SJSA1 (cell line): ENCODE measurements at places on chromosomes 13 and 19. TPM values are rescaled to one million over a fixed set of nuclear protein-coding genes. Genes with fewer than 3 reads are reported as not detected.

The OR7C1 gene
- total RNA-seq, result not detected in 2 replicates

The ZSCAN4 gene
- not detected in 2 replicates for total RNA-seq

DNA sequence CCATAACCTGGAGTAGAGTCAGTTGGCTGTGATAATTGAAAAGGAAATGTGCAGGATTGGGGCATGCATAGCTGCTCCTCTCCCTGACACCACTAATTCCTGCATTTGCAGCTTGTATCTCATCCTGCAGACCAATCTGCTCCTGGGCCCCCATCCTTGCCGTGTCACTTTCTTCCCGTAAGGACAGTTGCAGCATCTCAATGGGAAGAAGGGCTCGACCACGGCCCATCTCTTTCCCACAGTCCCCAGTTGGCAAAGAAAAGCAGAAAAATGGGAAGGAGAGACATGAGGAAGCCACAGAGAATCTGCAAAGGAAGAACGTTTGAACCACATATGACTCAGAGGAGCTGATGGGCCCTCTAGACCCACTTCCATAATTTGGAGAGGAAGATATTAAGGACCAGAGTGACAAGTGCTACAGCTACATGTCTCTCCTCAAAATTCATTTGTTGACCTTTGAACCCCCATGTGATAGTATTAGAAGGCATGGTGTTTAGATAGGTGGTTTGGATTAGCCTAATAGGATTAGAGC, 1.8 kb upstream of the SIGLEC12 start:
- no peak for DNase-seq

DNA sequence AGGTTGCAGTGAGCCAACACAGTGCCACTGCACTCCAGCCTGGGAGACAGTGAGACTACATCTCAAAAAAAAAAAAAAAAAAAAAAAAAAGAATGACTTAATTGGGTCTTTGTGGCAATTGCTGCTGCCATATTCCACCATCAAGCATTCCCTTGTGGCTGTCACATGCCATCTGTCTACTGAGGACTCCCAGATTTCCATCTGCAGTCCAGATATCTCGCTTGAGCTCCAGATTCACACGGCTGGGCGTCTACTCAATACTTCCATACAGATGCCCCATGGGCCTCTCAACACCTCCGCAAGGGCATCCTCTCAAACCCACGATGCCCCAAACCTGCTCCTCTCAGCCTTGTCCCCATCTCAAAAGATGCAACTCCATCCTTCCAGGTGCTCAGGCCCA, 12.9 kb downstream of the TMEM143 start:
- no peak for DNase-seq

DNA sequence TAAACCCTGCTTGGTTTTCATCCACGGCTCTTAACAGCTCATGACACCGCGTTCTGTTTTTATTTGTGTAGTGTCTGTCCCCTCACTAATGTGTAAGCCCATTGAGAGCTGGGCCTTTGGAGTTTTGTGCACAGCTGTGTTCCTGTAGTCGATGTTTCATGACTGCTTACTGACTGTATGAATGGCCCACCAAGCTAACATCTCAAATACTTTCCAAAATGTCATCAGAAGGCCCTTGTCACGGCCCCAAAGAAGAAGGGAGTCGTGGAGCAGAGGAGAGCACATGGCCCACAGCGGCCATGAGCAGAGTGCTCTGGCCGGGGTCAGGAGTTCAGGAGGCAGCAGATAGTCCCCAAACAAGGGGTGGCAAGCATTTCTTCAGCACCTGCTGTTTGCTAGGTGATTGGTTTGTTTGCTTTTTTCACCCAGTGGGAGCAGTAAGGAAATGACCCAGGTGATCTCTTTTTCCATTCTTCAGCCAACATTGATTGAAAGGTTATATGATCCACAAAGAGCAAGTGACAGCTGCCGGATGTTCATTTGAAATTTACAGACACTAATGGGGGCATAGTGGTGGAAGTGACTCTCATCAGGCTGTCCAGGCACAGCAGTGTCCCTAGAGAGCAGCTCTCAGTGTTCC, 315.2 kb downstream of the ATP8A2 start:
- no peak for DNase-seq

- no peak for DNase-seq
Observed at GRCh38 chr13:74641586-74641985, 507.4 kb upstream of the KLF12 start.
